ENCODE measurements at places on chromosomes 6 and 20.

DNA sequence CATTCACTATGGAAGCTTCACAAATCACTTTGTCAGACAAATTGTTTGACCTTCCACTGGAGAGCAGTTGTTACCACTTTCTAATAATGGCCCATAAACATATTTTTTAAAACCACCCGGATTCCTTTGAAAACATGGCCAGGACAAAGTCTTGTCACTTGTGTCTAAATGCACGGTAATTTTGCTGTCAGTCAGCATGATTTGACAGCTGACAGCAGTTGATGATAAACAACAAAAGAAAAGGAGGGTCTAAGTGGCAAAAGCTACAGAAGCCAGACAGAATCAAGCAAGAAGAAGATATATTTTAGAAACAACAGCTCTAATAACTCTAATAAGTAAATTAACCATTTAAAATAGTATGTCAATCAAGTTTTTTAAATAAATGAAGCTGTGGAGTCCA is 27.7 kb upstream of the CARMIL1 start:
- no peak for DNase-seq

DNA sequence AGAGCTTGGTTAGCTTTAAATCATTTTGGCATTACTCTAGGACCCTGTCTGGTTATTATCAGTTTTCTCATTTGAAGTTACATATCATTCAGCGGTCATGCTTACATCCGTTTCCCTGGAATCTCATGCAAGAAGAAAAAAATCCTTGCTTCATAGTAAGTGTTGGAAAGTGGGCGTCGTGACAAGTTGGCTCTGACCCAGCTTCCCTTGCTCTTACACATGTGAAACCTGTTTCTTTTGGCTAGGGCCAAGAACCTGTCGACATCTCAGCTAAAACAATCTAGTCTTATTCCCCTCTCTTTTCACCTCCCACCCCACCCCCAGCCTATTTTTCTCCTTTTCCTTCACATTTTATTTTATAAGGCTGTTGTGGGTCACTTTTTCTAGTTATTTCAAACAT is 45.5 kb downstream of the ANKS1A start:
- DNase-seq: no peak

- no peak for DNase-seq
These were observed 95.8 kb upstream of the TAB2 start for GRCh38 chr6:149221774-149222070.

DNA sequence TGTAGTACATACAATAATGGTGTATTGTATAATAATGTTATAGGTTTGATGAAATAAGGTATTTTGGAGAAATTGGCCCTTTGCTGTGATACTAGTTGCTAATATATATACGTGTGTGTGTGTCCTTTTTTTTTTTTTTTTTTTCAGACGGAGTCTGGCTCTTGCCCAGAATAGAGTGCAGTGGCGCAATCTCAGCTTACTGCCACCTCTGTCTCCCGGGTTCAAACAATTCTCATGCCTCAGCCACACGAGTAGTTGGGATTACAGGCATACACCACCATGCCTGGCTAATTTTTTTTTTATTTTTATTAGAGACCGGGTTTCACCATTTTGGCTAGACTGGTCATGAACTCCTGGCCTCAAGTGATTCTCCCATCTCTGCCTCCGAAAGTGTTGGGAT is 23.3 kb downstream of the SENP6 start:
- no peak for DNase-seq

DNA sequence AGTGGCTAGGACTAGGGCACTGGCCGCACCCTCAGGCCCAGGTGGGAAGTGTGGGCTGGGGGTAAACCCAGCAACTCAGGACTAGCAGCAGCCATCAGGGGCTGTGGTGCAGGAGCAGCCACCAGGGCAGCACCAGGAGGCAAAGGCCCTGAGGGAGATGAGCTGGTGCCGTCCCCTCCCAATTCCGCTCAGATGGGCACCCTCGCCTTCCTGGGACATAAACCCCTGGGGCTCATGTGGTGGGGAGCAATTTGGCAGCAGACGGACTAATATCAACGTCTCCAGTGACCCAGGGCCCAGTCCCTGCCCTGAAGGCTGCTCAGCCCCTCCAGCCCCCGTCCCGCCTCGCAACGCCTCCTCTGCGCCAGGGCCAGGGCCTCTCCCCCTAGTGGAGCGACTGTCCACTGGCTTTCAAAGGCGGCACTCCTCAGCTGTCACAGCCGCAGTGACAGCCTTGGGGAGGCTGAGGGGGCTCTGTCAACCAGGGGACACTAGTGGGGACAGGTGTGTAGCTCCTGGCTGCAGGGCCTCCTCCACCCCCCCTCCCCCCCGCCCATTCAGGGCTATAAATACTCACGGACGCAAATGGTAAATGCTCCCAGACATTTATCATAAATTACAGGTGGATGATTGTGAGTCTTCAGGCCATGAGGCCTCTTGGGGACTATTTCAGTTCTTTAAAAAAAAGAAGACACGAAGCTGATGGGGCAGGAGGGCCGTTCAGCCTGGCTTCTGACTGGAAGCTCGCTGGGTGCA is 349.9 kb downstream of the ZFAND3 start:
- DNase-seq: no peak

GRCh38 chr6:111997853-111998208 is 56.1 kb upstream of the CCN6 start:
- DNase-seq: no peak

- no peak for DNase-seq
These were observed 16.3 kb downstream of the RIN2 start for GRCh38 chr20:19774135-19774933.

DNA sequence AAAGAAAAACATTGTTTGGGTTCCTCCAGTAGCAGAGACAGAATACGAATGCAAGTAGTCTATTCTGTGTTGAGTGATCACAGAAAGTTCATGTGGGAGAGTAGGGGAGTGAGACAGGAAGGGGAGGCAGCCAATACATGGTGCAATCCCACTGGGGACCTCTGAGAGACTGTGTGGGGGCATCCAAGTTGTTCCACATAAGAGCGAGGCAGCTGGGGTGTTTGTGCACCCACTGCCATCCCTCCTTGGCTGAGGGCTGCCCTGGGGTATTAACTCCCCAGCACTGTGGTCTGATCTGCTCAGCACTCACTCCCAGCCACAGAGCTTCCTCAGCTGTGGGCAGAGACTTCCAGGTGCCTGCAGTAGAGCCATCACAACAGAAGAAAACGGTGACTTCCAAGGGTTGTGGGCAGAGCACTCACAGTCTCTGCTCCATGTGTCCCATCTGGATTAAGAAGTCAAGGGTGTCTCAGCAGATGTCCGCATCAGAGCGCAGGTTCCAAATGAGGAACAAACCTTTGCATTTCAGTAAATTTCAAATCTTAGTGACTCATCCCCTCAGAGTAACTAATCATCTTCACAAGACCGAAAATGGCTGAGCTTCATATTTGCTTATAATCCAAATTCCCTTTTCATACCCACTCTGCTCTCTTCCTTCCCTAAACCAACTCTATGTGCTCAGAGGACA is 101.9 kb upstream of the NAA20 start:
- DNase-seq: no peak

DNA sequence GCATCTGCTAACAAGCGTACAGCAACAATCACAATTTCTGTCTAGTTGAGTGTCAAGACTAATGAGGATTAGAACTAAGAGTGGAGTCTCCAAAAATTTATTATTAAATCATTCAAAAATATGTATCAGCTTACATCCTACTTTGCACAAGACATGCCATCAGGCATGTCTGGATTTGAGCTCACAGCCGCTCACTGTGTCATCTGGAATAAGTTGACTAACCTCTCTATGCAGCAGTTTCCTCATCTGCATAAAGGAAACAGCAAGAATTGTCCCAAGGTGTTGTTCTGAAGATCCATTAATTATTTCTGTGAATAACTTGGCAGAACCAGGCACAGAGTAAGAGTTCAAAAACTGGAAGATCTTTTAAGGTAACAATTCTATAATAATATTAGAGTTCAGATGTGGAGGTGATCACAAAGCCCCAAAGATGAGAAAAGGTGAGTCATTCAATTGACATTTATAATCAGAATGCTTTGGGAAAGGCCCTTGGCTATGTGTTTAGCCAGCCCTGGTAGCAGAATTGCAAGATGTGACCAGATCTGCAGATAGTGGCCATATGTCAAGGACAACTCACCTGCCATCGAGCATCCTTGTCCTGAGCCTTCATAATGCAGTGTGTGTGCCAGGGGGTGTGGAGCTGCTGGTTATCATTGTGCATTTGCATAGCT is 264.0 kb downstream of the FOXA2 start:
- no peak for DNase-seq

- DNase-seq: peak; percentile 39
These were observed 108.5 kb downstream of the LY86 start for GRCh38 chr6:6696867-6697531.

- DNase-seq: peak; percentile 14
These were observed 98.4 kb downstream of the DOK5 start for GRCh38 chr20:54573838-54574237.

- no peak for DNase-seq
These were observed 22.9 kb downstream of the TMC2 start for GRCh38 chr20:2559279-2559626.

DNA sequence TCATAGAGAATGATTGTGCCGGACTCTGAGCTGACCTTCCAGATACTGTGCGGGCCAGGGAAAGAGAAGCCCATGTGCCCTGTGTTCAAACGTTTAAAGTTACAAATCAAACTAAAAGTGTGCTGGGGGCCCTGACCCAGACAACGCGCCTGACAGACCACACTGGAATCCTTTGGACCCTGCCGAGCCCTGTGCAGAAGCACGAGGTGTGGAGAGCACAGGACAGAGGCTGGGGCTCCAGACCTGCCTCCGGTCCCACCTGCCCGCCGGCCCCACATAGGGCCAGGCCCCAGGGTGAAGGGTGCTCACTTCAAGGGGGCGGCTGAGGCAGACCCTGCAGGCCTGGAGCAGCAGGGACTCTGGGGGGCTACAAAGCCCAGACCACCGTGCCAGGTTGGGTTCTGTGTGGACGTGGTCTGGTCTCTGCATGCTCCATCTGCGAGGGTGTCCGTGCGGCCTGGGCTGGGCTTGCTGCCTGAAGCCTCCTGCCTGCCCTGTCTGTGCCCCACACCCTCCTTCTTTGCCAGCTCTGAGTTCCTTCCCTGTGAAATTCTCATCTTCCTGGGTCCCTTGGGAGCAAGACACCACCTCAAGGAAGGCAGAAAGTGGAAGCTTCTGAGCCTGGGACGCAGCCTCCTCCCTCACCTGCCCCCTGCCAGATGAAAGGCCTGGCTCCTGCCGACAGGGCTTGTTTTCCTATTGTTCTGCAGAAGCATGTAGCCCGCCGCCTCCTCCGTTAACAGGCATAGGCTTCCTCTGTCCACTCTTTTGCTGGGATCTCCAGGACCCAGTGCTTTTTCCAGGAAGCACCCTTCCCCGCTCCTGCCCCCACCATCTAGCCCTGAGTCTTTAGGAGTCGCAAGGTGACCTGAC is 186.2 kb downstream of the ERMARD start:
- DNase-seq: no peak

GRCh38 chr6:131754715-131755567 is 44.1 kb upstream of the CTAGE9 start:
- DNase-seq: no peak

GRCh38 chr20:62352402-62353288 is 14.5 kb downstream of the LAMA5 start:
- no peak for DNase-seq

- DNase-seq: no peak
These were observed 123.3 kb downstream of the OGFRL1 start for GRCh38 chr6:71411882-71412281.

- no peak for DNase-seq
These were observed 5.7 kb downstream of the PDE10A start for GRCh38 chr6:165657325-165657680.

GRCh38 chr20:57999465-58000111 is 228.9 kb downstream of the ANKRD60 start:
- DNase-seq: peak; percentile 35

DNA sequence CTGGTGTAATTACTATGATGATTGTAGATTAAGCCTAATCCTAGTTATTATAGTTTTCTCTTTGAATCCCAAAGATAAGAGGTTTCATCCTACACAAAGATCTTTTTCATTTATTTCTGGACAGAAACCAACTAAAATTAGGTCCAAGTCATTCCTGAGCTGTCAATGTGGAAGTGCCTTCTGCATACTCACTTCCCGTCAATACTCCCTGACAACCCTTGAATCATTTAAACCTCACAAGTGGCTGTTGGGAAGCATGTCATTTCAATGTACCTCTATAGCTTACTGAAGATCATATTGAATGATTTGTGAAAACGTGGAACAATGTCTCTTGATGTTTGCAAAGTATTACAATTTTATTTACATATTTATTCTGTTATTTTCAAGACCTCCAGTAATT is 274.1 kb downstream of the HACE1 start:
- DNase-seq: no peak

- no peak for DNase-seq
These were observed 149.3 kb upstream of the AFDN start for GRCh38 chr6:167677422-167677789.

DNA sequence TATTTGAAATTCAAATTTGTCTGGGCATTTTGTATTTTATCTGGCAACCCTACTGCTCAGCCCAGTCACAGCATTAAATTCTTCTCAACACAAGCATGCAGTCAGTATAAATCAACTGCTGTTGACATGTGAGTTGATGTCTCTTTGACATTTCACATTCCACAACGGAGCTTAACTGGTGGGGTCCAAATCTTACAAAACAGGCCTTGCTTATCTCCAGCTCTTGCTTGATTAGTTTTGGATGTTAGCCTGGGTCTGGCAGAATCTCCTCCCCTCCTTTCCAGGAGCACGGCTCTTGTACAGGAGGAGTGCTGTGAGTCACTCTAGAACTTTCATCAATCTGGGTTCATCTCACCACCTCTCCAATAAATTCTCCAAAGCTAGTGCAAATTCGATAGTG is 80.8 kb upstream of the PHACTR1 start:
- DNase-seq: no peak

DNA sequence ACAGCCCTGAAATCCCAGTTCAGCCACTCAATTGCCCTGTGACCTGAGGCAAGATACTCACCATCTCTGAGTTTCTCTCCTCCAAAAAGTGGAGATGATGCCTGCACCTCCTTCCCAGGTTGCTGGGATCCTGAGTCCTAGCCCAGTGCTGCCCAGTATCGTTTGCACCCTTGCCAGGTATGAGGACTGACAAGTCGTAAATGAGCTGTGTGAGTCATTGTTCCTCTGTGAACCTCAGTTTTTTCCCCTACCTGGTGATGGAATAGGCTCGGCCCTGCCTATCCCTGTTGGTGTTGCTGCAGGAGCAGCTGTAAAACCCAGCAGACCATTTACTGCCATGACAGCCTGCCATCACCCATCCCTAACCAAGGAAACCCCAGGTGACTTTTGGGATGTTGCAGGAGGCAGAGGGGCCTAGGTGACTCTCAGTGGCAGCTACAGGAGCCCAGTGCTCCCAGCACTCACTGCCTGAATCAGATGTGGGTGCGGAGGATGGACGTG is 229.3 kb downstream of the SYNDIG1 start:
- DNase-seq: no peak

DNA sequence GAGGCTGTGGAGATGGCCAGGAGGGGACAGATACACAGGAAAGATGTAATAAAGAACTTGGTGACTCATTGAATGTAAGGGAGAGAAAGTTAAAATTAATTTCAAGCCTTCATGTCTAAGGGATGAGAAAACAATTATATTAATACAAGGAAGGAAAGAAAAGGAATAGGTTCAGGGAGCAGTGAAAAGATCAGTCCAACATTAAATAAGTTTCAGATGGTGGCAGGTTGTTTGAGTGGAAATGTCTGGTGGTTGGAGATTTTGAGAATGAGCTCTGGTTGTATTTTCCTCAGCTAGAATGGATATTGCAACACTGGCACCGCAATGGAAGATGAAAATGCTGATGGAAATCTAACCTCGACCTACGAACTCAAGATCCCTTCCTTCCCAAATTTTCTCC is 304.3 kb downstream of the COL12A1 start:
- no peak for DNase-seq
